ENCODE measurements at places on chromosomes 7 and 10.

GRCh38 chr7:136594739-136595144 lies 273.7 kb upstream of the CHRM2 start:
- no peak for DNase-seq

DNA sequence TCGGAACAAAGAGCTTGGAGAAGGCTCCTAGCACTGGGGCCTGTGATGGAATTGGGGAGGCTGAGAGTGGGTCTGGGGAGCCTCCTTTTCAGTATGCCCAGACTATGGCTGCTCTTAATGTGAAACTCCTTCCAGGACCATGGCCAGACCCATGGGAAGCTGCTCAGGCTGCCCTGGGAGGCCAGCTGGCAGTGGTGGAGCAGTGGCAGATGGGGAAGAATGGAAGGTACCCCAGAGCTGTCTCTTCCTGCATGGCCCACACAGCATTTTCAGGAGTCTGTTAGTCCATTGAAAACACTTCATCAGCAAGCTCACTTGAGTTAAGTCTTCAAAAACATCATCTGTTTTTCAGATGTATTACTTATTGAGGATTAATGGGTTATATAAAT lies 18.5 kb downstream of the NACAD start:
- DNase-seq: no peak

DNA sequence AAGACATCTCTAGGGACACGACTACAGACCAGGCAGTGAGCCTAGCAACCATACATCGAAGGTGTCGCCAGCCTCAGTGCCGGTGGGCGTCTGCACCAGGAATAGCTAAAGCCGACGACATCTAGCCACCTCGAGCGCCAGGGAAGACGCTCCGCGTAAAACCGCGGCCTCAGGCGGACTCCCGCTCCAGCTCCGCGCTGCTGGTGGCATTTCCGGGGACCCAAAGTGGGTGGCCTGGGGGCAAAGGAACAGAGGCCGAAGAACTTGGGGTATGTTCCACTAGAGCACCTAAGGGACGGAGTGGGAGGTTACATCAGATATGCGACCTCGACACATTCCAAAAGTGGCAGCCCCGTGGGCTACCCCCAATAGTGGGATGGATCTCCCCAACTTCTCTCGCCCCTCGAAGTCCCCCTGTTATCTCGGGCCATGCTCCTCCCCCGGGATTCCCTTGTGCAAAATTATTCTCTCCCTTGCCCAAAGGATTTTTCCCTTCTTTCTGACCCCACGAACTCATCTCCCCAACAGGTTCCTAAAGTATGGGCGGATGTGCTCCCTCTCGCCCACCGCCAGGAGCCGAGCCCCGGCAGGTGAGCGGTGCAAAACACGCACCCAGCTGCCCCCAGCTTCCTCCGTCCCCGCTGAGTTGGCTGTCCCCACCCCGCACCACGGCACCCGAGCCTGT lies 1.2 kb downstream of the KCNMA1 start:
- no peak for DNase-seq

- no peak for DNase-seq
Measured at GRCh38 chr10:108561649-108562048, 1361.7 kb downstream of the XPNPEP1 start.

GRCh38 chr7:154743206-154743605 lies 259.7 kb downstream of the PAXIP1 start:
- no peak for DNase-seq

GRCh38 chr7:150621376-150621775 lies 10.8 kb downstream of the GIMAP6 start:
- no peak for DNase-seq

- no peak for DNase-seq
Measured at GRCh38 chr10:72310636-72311035, 36.9 kb downstream of the DDIT4 start.

DNA sequence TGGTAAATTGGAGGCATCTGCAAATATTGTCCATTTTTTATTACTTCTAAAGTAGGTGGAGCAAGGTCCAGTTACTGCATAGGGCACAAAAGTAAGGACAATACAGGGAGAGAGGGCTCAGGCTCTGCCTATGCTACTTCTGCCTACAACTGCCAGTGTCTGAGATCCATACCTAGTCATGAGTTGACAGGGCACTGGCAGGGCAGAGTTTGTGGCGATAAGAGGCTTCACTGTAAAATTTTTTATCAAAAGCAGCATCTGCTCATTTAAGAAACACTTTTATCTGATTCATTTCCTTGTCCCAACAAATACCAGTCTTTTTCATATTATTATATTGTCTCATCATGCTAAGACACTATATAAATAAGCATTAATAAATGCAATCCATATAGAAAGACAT lies 178.0 kb downstream of the LRRN3 start:
- DNase-seq: no peak

- no peak for DNase-seq
Measured at GRCh38 chr10:74598891-74599566, 227.4 kb upstream of the KAT6B start.

DNA sequence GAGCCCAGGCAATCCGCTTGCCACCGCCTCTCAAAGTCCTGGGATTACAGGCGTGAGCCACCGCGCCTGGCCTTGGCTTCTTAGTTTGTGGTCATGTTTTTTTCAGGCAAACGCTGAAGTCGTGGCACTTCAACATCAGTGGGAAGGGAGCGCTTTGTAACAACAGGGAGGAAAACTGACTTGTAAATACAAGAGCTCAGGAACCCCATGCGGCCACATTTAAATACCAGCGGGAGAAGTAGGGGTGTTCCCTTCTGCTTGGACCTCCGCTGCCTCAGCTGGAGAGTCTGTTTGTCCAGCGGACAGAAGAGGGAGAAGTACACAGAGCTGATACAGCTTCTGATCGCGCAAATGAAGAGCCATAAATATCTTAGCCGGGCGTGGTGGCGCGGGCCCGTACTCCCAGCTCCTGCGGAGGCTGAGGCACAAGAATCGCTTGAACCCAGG lies 108.7 kb upstream of the KMT2C start:
- no peak for DNase-seq

DNA sequence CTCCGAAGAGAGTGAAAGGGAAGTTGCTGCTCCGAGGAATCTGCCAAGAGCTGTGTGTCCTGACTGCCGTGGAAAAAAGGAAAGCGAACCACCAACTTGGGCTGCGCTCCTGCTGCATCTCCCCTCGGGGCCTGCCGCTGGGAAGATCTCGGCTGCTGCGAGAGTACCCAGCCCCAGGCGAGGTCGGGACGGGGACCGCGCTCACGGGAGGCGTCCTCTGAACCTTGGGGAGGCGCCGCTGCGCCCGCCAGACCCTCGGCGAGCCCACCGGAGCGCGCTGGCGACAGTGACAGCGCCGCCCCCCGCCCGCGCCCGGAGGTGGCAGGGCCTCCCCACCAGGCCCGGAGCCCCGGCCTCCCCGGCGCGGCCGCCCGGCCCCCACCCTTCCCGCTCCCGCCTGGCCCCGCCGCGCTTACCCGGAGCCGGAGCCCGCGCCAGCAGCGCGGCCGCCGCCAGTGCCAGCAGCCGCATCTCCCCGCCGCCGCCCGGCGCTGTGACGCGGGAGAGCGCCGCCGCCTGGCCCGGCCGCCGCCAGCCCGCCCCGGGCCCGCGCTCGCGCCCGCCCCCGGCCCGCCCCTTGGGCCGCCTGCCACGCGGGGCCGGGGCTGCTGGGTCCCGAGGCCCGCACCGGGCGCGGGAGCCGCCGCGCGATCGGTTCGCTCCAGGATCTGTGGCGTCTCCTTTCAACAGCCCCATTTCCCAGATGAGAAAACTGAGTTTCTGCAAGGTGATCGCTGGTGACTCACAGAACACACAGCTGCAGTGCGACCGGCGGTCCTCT lies at the start of gene VSTM4:
TSS of gene VSTM4 (minus strand) at position 508 of the 781 bp plus-strand sequence. CDS start at position 471, 37 bp downstream.
- no peak for DNase-seq
